GM12864 (cell line): ENCODE measurements at places on chromosomes 12 and 14.

DNA sequence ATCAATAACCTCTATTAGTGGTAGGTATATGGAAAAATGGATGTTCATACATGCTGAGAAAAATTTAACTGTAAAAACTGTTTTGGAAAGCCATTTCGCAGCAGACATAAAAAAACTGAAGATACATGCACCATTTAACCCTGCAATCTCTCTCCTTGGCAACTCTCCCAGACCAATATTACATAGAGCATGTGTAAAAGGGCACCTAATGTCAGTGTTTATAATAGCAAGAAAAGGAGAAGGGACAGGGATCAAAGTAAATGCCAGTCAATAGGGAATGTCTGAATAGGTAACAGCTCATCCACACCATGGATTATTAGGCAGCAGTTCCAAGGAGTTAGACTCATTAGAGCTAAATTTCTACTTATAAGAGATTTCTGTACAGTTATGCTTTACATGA is 77.2 kb downstream of the BTG1 start:
- DNase-seq, result no peak

DNA sequence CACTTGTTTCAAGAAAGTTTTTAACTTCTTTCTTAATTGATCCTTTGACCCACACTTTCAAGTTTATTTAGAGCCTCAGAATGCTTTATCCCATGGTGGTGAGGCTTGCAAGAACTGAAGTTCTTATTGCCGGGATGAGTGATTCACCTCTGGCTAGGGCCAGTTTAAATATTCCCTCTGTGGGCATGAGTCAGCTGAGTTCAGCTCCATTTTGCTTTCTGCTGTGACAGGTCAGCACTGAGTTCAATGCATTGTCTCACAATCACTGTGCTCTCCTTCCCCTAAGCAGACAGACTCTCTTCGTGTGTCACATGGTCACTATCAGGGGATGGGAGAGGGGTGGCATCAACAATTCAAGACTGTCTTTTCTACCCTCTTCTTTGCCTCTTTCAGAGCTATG is 514.6 kb upstream of the FBXO33 start:
- no peak for DNase-seq

DNA sequence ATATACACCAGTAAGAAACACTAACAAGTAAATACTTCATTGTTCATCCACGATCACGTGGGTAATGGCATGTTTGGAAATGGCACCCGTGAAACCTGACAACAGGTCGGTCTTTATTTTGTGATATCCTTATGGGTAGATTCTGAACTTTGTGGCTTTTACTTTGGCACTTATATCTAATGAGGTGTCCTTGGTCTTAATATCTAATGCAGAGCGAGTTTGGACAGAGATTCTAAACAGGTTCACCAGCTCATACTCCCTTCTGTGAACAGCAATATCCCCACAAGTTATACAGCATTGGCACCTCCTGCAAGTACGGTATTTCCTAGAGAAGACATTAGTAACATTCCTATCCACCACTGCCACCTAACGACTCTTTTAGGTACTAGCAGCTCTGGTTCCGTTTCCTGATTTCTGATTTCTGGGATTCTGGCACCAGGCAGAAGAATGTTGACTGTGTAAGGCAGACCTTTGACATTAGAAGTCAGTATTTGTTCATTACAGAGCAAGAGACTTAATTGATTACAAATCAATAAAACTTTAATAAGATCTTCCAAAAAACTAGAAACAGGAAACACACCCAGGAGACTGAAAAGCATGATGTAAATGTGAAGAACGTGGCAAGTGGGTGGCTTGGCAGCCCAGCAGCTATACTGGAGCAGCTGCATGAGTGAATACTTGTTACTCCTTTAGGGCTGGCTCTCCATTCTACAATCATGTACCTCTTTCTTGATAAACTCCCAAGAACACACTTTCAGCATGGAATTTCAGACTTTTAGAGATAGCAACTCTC is 2.5 kb downstream of the ANG start:
- DNase-seq, result no peak

- no peak for DNase-seq
Measured at GRCh38 chr14:61192989-61193388, 88.1 kb downstream of the TMEM30B start.

DNA sequence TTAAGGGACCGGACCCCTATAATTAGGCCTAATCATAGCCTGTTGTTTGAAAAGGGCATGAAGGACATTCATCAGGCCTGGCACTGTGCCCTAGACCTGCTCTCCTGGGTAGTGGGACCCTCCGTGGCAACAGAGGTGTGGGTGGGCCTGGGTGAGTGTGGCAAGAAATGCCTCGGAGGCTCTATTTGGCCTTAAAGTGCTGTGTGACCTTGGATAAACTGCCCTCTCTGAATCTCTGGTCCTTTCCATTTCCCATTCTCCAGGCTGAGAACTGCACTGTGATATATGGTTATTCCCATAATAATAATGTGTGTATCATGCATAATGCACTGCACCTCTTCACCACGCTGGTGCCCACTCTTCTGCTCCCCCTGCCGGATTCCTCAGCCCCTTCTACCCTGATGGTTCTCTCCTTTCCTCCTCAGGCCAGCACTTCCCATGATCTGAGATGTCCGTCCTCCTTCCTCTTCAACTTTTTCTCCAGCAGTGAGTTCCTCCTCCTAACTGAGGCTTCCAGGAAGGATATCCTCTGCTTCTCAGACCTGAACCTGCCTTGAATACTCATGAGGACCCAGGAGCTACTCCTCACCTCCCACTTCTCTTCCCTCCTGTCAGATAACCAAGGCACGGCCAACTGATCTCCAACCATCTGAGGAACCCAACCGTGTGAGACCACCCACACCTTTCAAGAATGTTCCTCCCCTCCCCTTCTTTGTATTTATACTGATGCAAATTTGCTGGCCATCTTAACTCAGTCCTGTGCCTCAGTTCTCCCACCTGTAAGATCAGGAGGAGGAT is 111.0 kb upstream of the PZP start:
- no peak for DNase-seq

DNA sequence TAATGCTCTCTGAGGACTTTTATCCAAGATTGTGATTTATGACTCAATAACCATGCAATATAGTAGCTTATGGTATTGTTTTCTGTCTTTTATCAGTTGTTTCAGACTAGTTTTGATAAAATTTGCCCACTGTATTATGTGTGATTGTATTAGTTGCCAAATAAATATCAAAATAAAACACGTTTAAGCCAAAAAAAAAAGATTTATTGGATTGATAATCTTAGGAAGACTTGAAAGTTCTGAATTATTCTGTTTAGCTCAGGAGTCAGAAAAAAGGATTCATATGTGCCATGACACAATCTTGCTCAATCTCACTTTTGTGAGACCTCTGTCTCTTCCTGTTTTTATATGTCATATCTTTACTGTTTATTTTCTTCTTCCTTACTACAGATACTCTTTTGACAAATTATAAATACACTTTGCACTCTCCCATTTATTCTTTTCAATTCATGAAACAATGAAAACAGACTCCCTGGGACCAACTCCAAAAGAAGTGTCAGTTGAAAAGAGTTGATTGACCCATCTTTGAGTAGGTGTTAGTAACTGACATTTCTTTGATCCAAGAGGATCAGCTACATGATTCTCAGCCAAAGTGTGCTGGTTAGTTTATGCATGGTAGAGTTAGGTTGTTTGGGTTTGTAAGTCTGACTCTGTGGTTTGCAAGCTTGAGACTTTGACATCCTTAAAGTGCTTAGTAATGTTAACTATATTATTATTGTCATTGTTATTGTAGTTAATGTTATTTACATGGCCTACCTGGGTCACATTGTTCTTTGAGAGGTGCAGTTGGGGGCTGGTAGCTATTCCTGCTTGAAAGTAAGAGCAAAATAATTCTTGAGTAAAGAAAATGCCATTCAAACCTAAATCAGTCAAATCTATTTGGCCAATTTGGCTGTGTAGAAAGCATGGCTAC is 2.5 kb downstream of the OR6C76 start:
- no peak for DNase-seq

DNA sequence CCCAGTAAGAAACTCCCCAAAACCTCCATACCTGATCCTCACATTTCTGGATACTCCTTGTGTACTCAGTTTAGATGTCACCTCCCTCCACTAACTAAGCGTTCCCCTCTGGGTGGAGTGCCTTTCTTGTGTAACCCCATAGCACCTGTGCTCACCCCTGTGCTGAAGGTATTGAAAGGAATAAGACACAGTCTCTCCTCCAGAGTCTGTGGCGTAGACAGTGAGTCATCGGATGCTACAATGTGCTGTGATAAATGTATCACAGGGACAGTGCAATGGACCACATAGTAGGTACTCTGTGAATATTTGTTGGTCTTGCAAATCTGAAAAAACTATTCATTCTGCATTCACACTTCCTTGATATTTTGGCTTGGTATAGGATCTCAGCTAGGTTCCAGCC is 30.8 kb downstream of the TSPAN9 start:
- no peak for DNase-seq

GRCh38 chr14:22651586-22651985 is 7.4 kb upstream of the OR6J1 start:
- DNase-seq, result no peak

GRCh38 chr12:13853471-13853870 is 127.9 kb downstream of the GRIN2B start:
- DNase-seq, result no peak
